ENCODE measurements at places on chromosomes 7 and 10.

GRCh38 chr10:121085367-121085766 is 234.2 kb downstream of the WDR11 start:
- DNase-seq, result no peak

DNA sequence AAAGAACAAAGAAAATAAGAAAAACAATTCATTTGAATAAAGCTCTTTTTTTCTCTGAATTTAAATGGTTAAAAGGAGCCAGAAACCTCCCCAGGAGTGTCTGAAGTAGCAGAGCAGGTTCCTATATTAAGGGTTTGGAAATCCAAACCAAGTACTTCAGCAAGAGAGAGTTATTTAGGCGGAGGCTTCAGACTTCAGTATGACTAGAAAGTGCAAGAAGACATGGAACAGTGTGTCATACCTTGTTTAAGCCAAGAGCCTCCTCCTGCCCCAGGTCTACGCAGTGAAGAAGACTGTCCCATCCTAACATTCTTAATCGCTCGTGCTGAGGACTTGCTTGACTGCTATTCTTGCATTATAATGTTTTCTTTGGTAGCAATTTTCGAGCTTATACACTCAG is 51.3 kb downstream of the ODAD2 start:
- no peak for DNase-seq

DNA sequence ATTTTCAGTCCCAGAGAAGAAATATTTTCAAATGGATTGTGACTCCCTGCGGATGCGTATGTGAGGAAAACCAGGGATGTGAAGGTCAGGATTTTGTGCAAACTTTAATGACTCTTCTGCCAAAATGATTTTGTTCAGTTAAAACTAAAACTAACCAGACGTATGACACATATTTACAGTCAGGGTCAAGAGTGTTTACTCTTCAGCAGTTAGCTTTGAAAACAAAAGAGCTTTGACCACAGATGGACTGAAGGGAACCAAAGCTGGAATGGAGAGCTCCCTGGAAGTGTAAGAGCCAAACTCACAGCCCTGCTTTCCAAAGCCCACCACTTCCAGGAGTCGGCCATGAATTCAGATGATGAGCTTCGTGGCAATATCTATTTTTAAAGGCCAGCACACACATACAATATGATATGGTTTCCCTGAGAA is 15.5 kb downstream of the SVIL start:
- DNase-seq, result peak; percentile 82

DNA sequence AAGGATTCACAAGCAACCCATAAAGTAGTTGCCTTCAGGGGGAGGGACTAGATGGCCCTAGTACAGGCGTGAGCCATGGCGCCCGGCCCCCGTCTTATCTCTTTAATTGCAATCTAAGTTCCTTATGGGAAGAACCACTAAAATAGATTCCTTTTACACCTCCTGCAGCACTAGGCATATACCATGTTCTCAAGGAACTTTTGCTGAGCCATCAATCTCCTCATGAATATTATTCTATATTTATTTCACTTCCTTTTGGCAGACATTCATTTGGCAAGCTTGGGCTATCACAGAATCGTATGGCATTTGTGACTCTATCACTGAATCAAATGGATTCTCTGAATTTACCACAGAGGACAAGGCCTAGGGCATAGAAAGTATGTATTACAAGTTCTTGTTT is 14.8 kb upstream of the DNAJC12 start:
- DNase-seq, result no peak

GRCh38 chr7:28157831-28158416 is 22.7 kb downstream of the JAZF1 start:
- DNase-seq, result no peak

- DNase-seq, result no peak
These were observed 170.3 kb upstream of the MINDY3 start for GRCh38 chr10:16030562-16030961.

- DNase-seq, result peak; percentile 98
These were observed 109.9 kb downstream of the AHR start for GRCh38 chr7:17408245-17408903.

DNA sequence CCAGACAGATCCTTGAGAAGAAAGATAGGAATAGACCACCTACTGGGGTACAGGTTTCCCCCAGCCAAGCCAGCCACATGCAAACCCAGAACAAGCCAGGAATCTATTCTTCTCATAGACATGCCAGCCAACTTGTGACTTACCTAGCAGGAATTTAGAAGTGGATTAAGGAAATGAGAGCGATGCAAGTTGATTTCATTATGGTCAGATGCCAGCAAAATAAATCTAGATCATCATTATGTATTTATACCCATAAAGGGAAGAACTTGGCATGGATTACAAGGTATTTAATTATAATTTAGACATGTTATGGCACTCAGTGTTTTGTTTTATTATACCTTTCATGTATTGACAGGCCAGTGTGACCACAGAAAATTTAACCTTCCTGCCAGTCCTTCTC is 32.8 kb downstream of the SLC35G1 start:
- DNase-seq, result no peak

DNA sequence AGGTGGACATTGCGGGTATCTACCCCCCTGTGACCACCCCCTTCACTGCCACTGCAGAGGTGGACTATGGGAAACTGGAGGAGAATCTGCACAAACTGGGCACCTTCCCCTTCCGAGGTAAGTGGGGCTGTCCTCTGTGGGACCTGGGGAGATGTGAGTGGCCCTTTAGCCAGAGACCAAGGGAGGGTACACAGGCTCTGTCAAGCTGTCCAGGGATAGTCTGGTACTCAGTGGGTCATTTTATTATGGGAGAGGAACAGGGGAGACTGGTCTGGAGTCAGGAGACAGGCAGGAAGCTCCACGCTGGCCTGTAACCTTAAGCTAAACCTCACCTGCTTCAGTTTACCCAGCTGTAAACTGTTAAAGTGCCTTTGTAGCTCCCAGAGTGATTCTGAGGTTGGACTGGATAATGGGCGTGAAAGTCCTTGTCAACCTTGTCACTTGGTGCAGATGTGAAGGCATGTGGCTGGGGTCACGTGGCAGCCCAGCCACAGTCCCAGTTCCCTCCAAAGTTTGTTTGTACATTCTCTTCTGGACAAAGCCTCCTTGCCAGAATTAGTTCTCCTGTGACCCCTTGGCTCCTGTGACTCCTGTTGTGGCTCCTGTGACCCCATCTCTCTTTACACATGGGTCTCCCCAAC is 729 bp downstream of the HOGA1 start:
- DNase-seq, result no peak

GRCh38 chr10:32446536-32447406 is 831 bp downstream of the CCDC7 start:
- DNase-seq, result peak; percentile 57

- no peak for DNase-seq
These were observed 6.8 kb upstream of the CLDN12 start for GRCh38 chr7:90396420-90396819.

DNA sequence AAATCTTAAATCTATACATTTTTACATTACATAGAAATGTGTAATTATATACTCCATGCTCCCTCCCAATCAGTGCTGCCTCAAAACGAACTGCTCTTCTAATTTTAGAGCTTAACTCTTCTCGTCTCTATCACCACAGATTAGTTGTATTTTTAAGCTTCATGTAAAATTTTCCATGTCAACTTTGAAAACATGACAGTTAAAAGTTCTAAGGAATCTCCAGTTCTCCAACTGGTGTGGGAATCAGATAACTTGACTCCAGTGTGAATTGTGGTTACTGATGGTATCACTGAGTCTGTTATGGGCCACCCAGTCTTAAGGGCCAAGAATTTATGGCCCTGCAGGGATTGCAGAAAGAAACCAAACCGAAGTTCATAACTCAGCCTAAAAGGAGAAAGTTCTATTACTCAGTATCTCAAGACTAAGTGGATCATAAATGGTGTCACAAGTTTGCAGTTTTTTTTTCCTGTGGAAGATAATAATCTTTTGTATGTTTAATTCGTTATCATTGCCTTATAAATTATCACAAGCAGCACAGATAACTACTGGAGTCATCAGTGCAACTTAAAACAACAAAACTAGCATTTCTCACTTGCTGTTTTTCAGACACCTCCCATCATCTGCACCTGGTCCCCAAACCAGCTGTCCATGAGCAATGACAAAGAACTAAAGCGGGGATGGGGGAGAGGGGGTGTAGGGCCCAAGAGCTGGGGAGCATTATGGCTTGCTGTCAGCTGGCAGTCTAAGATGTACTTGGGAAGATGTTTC is 31.5 kb upstream of the KMT2E start:
- DNase-seq, result peak; percentile 63
